ENCODE measurements at places on chromosomes 13 and 19.
A peak's percentile ranks its signal among the peaks of the same experiment; 100 is the strongest.

DNA sequence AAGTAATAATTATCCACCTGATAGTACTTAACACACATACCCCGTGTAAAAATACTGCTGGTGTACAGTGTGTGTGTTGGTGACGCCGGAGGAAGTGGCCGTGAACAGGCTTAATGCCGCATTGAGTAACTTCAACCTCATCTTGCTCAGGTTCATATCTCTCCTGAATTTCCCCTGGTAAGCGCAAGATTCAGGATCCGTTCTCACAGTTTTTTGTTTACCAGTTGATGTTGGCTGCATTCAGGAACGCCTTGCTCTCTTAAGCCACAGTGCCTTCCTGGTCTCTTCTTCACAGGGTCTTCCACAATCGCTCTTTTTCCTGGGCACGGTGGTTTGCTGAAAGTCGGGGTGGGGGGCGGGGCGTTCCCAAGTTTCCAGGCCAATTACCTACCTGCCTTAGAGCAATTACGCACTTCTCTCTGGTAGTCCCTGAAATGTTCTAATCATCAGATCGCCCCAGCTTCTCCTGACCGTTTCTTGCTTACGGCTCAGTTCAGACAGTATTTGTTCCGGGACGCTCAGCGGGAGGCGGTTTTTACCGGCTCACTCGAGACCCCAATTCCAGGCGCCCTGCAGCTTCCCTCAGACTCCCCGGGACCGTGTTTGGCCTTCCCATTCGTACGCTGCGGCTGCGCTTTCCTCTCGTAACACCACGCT is 706 bp upstream of the DNAJC3 start:
- peak; percentile 28 for DNase-seq

DNA sequence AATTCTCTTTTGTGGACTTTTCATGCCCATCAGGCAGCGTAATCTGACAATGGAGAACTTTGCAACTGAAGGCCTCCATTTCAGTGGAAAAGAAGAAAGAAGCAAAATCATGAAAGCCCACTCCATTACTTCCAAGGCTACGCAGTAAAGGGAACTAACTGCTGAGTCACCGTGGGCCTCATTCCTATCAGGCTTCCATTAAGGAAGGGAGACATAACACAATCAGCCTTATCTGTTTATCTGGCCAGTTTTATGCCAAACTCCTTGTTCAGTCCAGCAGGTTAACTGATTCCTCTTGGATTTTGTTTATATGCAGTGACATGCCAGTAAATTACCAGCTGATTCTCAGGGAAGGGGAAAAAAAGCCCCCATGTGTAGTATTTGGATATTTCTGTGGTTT is 56.8 kb upstream of the KATNAL1 start:
- no peak for DNase-seq

DNA sequence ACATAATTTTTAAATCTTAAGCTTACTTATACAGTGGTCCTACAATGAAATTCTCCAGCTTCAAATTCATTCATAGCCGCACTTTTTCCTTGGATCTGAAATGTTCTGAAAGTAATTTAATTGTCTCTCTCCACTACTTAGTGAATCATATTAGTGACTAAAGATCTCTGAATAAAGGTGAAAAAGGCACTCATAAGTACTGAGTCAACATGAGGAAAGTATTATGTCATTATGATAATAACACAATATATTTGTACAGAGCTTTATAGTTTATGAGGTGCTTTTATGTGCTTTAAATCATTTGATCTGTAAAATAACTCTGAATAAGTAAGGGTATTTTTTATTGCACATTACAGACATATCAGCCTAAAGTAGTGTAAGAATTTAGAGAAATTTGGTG is 628.2 kb upstream of the SLITRK5 start:
- DNase-seq: no peak

DNA sequence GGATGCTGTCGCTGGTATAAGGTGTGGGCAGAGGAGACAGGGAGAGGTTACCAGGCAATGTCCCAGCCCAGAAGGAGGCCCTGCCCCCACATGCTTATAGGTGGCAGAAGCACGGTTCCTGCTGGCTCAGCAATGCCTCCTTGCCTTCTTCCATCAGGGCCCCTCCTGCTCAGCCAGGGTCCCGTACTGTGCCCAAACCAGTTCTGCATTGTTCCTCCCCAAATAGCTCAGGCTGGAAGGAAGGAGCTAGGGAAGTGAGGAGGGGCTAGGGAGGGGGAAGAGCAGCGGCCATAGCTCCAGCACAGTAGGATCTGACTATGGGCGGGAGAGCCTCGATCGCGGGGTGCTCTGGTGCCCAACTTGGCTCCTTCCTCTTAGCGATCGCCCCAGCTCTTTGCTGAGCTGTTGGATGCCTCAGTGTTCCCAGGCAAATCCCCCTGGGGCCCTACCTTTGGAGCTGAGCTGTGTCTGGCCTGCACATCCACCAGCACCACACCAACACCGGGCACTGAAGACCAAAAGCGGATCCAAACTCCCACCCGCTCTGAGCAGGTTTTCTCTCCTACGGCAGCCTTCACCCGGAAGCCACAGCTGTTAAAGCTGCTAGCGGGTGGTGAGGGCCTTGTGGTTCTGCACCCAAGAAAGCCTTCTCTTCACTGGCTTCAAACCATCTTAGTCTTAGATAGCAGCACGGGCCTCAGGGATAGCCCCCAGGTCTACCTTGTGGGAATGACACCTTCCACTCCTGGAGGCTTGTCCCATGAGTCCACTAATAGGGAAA is 32.1 kb upstream of the PEPD start:
- DNase-seq: no peak

DNA sequence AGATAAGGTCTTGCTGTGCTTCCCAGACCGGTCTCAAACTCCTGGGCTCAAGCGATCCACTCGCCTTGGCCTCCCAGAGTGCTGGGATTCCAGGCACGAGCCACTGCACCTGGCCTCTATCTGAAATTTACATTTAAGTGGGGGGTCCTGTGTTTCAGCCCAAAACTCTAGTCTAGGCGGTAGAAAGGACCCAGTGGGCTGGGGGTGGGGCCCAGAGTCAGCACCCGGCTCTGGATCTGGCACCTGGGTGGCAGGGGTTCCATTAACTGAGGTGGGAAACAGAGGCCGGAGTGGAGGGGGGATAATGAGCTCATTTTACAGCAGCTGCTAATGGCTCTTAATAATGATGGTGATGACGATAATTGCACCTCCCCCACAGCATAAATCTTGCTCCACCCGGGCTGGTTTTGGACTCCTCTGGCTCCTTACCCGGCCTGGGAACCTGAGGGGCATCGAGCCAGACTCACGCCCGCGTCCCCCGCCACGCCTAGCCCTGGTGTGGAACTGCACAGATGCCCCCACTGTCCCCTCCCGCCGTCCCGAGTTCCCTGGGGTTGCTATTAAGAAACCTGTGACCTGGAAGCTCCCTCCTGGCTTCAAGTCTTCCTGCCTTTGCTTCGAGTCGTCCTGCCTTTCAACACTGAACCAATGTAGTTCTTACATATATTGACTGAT is 17.8 kb upstream of the KLF2 start:
- no peak for DNase-seq

DNA sequence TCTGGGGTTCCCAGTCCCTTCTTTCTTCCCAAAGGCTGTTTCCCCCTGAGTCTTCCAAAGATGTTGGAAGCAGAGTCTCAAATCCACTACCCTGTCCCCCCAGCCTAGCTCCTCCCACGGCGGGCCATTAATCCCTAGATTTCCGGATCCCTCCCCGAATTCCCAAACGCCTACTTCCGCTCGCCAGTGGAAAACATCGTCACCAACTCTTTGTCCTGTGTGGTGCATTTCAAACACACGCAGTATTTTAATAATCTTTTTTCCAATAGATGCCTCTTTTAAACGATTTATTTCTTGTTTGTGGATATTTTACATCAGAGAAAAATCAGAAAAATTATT is 610 bp downstream of the ZNF791 start:
- no peak for DNase-seq

- DNase-seq: no peak
Measured at GRCh38 chr13:113920606-113921286, 53.1 kb downstream of the C13orf46 start.

DNA sequence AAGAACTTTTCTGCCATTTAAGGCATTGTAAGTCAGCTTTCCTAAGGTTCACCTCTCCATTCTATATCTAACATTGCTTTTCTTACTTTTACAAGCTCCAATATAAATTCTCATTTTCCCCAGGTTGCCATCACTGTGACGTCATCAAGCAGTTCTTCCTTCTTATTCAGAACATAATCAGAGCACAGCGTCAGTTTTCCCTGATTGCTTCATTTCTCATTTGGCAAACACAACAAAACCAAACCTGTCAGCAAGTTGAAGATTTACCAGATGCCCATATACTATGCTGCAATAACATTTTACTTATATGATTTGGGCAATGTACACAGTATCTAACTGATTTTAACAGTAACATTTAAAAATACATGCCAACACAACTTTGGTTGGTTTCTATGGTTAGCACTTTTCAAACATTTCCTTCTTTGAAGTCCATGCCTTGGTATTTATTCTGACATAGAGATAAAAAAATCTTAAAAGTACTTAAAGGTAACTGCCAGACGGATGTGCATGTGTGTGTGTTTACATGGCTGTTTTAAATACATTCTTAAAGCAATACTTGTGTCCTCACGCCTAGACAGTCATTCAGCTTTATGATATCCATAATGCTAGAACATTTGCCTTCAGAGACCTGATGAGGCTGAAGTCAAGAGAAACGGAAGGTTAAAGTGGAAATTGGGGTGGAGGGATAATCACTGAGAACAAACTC is 264.0 kb downstream of the KLF12 start:
- no peak for DNase-seq

DNA sequence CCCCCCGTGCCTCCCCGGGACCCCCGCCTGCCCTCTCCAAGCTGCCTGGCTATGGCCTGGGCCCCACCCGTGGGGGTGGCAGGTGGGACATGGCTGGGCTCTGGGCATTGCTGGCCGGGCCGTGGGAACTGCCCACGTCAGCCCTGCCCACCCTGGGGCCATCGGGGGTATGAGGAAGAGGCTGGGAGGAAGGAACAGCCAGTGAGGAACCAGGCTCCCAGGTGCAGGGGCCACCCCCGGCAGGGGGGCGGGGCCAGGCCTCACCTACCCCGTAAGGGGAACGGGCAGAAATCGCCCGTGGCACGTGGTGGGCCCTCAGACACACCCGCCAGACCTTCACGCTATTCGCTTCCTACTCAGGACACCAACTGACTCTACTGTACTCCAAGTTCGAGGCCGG is 22.4 kb downstream of the TCF3 start:
- DNase-seq: no peak

DNA sequence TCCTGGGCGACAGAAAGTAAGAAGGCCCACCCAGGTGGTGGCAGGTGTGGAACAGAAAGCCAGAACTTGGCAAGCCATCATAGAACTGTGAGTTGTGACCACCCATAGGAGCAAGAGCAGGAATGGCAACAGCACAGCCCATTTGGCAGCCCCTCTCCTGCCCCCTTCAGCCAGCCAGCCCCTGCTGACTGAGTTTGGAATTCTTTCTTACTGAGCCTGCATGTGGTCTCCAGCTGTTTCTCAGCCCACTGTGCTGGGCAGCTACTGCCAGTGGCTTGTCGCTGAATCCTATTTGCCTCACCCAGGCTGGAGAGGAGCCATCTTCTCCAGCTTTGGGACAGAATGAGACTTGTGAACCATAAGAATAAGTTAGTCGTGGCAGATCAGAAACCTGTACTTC is 28.3 kb downstream of the CNMD start:
- no peak for DNase-seq

DNA sequence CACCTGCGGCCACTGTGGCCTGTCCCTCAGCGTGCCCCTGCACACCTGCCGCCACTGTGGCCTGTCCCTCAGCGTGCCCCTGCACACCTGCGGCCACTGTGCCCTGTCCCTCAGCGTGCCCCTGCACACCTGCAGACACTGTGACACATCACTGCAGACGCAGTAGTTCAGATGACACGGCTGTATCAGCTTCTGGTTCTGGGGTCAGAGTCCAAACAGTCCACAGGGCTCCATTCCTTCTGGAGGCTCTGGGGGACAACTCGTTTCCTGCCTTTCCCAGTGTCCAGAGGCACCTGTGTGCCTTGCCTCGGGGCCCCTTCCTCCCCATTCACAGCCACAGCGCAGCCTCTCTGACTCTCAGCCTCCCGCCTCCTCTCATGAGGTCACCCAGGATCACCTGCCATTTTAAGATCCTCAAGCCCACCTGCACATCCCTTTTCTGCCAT is 5.5 kb downstream of the SF3A2 start:
- no peak for DNase-seq

DNA sequence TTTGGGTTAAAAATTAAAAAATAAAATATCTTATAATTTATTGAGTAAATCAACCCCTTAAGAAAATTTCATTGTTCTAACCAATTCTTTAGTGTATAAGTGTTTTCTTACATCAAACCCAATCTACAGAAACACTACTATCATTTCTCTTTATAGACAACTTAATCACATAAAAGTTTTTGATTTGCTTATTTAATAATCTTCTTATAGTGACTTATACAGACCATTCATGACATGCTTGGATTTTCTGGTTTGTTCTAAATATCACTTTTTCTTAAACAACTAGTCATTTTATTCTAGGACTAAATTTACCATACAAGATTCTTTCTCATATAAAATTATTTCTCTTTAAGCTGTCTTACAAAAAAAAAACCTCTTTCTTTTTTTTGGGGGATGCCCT is 27.3 kb upstream of the ZSCAN5A start:
- no peak for DNase-seq

DNA sequence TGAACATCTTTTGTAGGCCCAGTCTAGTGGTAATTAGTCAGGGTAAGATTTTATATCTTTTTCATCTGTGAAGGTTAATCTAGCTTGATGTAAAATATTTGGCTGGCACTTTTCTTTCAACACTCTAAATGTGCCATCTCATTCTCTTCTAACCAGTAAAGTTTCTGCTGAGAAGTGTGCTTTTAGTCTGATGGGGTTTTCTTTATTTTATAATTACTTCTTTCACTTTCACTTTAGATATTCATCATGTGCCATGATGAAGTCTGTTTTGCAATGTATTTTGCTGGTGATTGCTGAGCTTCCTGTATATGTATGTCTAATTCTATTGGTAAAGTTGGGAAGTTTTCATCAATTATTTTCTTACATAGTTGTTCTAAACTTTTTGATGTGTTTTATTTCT is 31.9 kb downstream of the ZNF726 start:
- no peak for DNase-seq

DNA sequence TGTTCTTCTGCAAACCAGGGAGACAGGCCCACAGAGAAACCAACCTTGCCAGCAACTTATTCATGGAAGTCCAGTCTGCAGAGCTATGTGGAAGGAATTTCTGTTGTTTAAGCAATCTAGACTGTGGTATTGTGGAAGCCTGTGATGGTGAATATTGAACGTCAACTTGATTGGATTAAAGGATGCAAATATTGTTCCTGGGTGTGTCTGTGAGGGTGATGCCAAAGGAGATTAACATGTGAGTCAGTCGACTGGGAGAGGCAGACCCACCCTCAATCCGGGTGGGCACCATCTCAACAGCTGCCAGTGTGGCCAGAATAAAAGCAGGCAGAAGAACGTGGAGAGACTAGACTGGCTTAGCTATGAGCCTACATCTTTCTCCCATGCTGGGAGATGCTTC is 606.0 kb downstream of the EFNB2 start:
- DNase-seq: no peak

DNA sequence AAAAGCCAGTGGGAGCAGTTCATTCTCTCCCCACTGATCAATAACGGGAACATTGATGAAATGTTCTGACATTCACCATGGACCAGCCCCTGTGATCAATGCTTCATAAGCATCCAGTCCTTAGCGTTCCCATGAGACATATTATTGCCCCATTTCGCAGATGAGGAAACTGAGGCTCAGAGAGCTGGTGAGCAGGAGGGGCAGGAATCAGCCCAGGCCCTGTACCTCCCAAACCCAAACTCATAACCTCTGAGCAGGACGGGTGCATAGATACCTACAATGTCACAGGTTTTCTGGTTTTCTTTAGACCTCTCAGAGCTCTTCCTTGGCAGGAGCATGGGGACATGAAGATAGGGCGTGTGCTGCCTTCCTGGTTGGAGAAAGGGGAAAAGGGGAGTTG is 2.1 kb downstream of the MCOLN1 start:
- DNase-seq: no peak

Measured in activated CD4-positive, alpha-beta T cell treated with anti-CD3 and anti-CD28 coated beads, Interleukin-2, amount 50 U/mL, for 48 hours (primary cell).